Brain pericyte (primary cell): ENCODE measurements at places on chromosomes 4 and X.

DNA sequence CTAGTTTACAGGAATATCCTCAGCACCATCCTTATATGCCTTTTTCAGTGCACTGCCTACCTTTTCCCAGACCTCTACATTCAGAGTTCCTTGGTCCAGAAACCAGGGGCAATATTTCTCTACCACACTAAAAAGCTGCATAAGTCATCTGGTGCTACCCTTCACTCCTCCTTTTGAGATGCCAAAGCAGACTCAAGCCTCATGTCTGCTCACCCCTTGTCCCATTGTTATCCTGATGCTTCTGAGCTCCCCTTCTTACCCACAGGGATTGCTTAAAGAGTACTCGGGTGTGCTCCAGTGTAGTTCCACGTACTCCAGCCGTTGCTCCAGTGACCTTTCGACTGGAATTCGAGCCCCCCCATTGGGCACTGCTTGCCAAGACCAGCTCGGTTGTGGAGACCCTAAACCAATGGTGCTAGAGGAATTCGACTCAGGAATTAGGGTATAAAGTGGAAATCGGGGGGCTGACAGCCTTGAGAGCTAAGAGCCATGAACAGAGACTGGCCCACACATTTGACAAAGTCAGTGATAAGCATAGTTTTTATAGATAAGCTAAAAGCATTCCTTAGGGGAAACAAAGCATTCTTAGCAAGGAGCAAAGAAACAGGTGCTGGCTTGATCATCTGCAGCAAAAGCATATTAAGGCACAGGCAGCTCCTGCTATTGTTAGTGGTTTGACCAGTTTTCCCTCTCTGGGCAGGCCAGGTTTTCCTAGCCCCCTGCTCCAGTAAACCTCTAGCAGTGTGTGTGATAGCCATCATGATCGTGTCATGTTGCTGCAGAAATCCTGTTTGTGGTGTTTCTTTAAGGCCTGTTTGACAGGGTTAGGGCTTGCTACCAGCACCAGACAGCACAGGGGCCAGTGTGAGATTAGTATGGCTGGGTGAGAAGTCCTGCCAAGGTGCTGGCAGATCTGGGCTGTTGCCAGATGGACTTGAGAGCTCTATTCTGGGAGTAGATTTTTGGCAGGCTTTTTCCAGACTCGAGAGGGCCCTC, 57.5 kb upstream of the WDR1 start:
- DNase-seq, result no peak

DNA sequence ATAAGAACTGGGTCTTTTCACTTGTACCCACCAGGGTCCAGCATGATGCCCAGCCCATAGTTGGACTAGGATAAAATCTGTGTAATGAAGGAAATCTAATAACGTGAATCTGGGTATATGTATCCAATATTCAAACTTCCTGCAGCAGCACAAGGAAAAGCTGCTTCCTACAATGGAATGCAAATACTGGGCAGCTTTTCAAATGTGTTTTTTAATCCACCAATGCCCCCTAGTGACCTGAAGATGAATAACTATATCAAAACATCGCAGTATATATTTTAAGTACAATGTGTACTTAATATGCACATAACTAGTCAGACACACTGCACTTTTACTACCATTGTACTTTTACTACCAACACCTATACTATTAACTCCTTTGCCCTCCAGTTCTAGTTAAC, 5.3 kb downstream of the APOO start:
- no peak for DNase-seq

- DNase-seq, result no peak
These were observed 136.6 kb downstream of the NEXMIF start for GRCh38 chrX:74788545-74789086.

GRCh38 chr4:1330761-1331590, 16.0 kb upstream of the UVSSA start:
- no peak for DNase-seq

GRCh38 chr4:158991534-158992155, 111.2 kb upstream of the RAPGEF2 start:
- DNase-seq, result no peak

- DNase-seq, result no peak
These were observed 277.6 kb downstream of the GASK1B start for GRCh38 chr4:157895205-157895604.

DNA sequence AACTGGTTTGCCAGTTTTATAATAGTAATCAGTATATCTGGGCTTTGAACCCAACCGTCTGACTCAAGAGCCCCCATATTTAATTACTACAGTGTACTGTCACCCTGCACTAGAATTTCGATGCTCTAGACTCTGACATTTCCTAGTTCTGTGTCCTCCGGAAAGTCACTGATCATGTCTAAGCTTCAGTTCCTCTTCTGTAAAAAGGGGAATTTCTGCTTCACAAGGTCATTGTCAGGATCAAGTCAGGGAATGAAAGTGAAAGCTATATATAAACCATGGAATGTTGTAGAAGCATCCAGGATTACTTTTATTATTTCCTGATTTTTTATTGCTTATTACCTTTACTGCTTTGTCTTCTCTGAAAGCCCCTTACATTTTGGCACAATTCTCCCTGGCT, 4.0 kb upstream of the KCNIP4 start:
- DNase-seq, result no peak

DNA sequence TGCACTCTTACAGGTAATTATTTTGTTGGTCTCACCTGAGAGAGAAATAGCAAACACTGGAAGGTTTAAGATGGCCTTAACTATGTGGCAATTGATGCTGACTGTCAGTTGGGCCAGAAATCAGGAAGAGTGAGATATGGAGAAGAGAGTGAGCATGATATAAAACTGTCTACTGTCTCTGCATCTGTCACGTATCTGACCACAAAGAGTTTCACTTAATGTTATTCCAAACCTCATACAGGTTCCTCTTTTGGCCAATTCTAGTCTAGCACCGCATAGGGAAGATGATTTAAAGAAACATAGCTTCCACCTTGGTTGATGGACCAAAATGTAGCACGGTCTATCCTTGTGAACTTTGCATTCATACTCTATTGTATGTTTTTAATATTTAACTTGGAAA, 381.0 kb upstream of the BOD1L1 start:
- no peak for DNase-seq

- DNase-seq, result no peak
These were observed 36.5 kb downstream of the PRR32 start for GRCh38 chrX:126855839-126856524.

DNA sequence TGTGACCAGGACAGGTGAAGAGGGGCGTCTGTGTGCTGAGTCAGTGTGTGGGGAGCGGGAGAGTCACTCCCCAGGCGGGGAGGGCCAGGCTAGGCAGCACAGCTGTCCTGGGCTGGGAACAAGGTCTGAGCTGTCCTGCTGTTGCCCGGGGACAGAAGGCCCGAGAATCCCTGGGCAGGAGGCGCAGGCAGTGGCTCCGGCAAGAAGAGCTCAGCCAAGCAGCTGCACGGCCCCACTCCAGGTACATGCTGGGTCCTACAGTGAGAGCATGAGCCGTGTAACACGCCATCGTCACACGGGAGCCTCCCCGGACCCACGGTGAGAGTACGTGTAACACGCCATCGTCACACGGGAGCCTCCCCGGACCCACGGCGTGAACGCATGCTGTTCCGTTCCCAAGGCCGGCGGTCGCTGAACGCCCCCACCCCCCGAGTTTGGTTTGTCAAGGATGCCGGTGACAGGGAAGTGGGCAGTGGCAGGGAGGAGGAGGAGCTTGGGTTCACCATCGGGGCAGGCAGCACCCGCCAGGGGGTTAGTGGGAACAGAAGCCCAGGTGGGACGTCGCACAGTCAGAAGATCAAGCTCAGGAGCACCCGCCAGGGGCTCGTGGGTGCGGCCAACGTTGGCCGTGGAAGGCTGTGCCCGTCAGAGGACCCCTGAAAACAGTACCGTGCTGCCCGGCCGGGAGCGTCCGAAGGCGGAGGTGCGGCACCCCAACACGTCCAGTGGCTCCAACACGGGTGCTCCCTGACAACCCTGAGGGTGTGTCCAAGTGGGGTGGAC, 15.6 kb downstream of the PPP2R3B start:
- no peak for DNase-seq

GRCh38 chrX:48493890-48494364, 14.9 kb upstream of the PORCN start:
- DNase-seq, result no peak
